ENCODE measurements at places on chromosomes 13 and 19.

DNA sequence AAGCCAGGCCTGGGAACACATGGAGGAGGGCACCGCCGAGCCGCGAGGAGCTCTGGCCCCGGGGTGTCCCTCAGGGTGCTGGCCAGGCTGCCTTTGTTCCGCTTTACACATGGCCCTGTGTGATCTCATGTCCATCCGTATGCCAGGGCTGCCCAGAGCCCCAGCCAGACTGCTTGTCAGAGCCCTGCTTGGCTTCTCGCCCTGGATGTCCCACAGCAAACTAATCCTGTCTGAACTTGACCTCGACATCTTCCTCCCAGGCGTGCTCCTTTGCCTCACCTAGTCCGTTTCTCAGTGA, 14.3 kb downstream of the BCKDHA start:
- DNase-seq = no peak

GRCh38 chr19:14147797-14148605, 11.6 kb upstream of the ASF1B start:
- no peak for DNase-seq

DNA sequence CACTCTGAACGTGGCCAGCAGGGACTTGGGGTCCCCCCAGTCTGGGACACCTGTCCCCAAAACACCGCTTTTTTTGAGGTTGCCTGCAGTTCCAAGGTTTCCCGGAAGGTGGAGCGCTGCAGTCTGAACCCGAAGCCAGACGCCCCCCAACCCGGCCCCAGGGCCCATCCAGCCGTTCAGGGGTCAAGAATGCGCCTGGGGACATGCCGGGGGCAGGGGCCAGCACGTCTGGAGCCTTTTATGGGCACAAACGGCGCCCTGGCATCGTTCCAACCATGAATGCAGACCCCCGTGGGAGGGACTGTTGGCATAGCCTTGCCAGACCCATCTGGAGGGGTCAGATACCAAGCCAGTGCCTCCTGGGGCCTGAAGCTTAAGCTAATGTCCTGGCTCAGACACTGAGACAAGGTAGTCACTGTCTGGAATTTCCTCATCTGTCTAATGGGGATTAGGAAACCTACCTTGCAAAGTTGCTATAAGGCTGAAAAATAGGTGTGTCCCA, 6.9 kb downstream of the S1PR5 start:
- no peak for DNase-seq

DNA sequence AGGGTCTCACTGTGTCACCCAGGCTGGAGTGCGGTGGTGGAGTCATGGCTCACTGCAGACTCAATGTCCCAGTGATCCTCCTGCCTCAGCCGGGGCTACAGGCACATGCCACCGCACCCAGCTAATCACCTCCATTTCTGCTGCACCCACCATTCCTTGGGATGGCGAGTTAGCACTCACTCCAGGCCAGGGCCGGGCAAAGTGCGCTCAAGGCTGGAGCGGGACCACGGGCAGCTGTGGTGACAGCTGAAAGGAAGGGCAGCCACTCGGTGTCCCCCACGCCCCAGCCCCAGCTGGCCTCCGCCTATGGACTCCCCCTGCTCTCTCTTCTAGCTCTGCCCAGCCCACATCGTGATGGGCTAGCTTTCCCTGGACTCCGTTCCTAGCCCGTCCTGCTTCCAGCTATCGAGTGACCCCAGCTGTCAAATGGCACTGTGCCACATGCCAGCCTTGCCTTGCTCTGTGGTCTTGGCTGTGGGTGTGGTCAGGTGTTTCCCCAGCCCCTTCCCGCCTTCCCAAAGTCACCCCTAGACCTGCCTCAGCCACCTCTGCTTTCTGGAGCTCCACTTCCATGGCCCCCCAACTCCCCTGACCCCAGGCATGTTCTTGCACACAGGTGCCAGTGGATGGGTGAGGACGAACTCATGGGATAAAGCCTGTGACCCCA, 4.1 kb downstream of the MICOS13 start:
- DNase-seq = no peak

DNA sequence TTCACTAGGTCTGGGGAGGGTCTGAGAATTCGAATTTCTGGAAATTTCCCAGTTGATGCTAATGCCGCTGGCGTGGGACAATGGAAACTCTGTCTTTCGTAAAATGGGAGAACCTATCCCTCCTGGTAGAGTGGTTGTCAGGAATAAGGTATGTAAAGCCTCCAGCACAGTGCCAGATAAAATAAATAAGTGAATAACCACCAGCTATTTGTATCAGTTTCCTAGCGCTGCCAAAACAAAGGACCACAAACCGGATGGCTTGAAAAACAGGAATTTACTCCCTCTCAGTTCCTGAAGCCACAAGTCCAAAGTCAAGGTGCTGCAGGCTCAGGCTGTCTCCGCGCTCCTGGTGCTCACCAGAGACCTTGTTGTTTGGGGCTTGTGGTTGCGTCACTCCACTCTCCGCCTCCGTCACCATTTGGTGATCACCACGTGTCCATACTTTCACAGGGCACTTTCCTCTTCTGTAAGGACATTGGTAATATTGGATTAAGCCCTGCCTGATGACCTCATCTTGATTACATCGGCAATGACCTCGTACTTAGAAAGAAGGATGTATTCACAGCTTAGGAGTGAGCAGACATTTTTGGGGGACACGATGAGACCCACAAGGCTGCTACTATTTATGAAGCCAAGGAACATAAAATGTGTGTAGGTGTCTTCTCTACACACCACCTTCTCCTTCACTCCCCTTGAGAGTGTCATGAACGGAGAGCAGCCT, 428.5 kb downstream of the IRS2 start:
- DNase-seq = no peak

- DNase-seq = no peak
Measured at GRCh38 chr13:99256709-99257108, 1.5 kb downstream of the GPR18 start.

DNA sequence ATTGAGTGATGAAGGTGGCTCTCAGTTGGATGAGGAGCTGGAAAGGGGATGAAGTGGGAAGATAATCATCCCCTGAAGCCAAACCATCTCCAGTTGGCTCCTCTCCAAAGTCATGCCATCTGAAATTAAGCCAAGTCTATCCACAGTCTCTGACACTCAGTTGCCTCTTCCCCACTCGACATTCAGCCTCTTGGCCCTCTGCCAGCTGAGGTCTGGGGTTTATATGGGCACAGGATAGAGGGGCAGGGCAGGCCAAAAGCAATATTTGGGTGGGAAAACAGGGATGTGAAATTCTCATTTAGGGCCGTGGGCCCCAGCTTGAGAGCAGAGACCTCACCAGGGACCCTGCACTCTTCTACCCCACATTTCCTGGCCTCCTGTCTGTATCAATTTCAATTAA, 85.9 kb downstream of the SLITRK1 start:
- DNase-seq = no peak

GRCh38 chr19:11598746-11599145, 1.5 kb downstream of the ZNF627 start:
- DNase-seq = no peak
